CD4-positive, alpha-beta T cell treated with Interleukin-2 at 100 ng/mL for 4 hours (primary cell): ENCODE measurements at places on chromosomes 7 and 10.
A peak's percentile ranks its signal among the peaks of the same experiment; 100 is the strongest.

DNA sequence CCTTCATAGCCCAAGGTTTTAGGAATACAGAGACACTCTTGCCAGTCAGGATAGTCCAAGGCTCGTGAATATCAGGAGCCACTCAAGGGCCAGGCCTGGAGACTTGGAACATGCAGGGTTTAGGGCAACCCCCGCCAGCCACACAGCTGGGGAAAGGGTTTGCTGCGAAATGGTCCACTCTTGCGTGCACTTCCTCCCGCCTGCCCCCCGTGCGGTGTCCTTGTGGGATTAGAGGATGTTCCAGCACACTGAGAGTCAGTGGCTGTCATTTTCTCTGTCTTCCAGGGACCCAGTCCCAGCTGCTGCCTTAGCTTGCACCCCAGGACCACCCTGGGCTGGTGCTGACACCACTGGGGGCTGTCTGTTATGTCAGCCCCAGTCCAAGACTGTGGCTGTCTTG is 38.5 kb downstream of the POR start:
- DNase-seq: no peak

DNA sequence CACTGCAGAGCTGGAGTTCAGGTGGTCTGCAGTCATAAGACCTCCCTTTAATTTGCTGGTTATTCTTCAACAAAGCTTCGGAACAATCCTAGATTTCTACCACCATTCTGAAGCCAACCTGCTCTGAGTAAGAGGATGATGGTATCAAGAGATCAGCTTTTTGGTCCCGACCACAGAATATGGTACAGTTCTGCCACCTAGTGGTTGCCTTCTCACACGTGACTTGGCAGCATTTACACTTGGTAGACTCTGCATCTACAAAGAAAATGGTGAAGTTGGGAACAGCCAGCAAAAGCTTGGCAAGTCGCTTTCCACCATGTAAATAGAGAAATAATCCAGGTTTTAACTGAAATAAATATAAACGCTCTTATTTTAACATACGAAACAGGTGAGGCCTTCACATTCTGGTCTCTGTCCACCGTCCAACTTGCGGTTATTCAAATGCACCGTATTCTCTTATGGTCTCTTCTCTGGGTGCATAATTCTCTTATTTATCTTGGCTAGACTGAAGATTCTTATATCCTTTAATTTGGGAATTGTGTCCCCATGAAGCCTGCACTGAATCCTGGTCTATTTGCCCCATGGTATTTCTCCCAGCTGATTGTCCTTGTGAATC is 173.9 kb upstream of the GRM3 start:
- peak; percentile 7 for DNase-seq

DNA sequence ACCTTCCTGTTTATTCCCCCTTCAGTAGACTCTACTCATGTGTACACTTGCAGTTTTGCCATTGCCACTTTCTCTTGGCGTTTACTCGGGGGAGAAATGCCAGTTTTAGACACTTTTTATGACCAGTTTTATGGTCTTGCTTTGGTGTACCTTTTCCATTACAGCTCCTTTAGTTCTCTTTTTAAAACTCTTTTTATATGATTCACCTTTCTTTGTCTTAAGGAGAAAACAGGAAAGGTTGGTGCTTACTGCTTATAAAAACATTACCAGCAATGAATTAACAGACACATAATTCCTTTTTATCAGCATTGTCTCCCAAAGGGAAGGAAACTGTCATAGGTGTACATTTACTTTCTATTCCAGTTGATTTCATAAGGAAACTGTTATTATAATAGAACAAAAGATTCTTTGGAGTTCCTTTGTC is 11.9 kb downstream of the TSPAN13 start:
- DNase-seq: no peak

GRCh38 chr7:80636709-80637108 is 1.7 kb upstream of the CD36 start:
- no peak for DNase-seq

- no peak for DNase-seq
Measured at GRCh38 chr7:130649004-130649790, 19.4 kb downstream of the COPG2 start.

DNA sequence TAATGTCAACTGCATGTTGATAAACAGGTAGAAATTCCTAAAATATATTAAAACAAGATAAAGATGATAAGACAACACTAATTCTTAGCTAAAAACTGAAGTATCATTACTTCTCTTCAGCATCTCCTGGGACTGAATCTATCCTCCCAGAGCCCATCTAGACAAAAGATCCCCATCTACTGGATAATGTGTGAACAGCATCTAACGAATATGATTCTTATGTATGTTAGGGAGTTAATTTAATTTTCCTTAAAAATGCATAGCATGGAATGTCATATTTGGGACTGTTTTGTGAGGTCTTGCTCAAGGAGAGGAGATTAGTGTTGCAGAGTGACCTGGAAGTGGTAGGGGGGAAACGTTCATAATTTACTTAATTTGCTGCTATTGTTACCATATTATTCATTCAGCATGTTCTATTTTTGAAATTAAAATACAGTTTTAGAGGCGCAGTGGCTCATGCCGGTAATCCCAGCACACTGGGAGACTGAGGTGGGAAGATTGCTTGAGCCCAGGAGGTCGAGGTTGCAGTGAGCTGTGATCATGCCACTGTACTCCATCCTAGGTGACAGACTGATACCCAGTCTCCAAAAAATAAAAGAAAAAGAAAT is 305.1 kb upstream of the CSTF2T start:
- no peak for DNase-seq

- no peak for DNase-seq
Measured at GRCh38 chr7:91348711-91349110, 84.5 kb downstream of the FZD1 start.

DNA sequence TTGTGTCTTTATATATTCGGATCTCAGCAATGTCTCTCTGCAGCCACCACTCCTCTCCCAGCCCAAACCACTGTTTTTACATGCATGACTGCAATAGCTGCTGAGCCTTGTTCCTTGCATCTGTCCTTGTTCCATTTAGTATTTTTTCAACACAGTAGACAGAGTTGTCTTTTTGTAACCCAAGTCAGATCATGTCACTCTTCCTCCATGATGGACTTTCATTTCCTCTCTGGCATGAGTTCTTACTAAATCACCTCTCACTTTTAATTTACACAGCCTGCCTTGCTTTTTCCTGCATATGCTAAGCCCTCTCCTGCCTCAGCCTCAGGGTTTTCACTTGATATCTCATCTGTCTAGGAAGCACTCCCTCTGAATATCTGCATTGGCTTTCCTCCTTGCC is 353.2 kb downstream of the HGF start:
- no peak for DNase-seq

DNA sequence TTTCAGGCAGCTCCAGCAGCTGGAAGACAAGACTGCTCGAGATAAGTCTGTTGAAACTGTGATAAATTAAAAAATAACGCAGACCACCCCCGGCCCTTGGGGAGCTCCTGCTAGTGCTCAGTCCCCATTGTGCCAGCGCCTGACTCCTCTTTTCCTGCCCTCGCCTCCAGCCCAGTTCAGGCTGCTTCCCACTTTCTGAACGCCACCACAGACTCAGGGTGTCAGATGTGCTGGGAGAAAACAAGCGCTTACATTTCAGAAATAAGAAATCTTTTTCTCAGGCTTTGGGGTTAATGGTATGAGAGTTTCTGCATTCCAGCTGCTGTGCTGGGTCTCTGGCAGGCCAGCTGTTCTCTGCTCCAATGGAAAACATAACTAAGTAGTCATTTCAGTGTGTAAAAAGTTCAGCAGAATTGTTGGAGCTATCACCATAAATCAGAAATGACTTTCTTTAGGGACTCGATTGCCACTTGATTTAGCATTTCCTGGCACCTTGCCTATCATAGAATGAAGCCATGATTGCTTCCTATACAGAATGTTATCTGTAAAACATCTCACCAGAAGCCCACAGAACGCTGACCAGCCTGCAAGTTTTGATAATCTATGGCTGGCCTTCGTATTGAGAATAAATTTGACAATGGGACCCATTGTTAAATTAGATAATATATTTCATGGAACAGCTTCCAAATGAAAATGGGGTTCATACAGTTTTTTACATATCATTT is 257.0 kb upstream of the ZNF32 start:
- DNase-seq: no peak

- DNase-seq: no peak
Measured at GRCh38 chr7:111364413-111364812, 197.9 kb downstream of the IMMP2L start.

DNA sequence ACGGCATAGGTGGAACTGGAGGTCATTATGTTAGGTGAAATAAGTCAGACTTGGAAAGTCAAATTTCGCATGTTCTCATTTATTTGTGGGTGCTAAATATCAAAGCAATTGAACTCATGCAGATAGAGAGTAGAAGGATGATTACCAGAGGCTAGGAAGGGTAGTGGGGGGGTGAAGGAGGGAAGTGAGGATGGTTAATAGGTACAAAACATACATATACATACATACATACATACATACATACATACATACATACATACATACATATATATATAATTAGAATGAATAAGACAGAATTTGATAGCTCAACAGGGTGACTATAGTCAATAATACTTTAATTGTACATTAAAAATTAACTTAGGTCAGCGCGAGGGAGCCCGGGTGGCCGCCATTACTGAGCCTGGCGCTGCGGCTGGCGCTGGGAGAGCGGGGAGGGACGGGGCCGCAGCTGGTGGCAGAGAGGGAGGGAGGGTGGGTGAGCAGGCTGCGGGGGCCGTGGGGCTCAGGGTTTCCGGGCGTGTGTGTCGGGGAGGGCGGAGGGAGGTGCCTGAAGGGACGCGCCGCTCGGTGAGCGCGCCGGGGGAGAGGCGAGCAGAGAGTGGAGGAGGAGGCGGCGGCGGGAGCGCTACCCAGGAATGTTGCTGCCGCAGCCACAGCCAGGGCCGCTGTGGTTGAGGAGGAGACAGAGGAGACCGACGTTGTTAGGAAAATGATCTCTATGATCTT is 85.8 kb upstream of the EGFR start:
- no peak for DNase-seq

- DNase-seq: no peak
Measured at GRCh38 chr7:82359426-82359825, 84.2 kb downstream of the CACNA2D1 start.
